IPS DF 6.9 (cell line): ENCODE measurements at places on chromosomes 3 and 15.

DNA sequence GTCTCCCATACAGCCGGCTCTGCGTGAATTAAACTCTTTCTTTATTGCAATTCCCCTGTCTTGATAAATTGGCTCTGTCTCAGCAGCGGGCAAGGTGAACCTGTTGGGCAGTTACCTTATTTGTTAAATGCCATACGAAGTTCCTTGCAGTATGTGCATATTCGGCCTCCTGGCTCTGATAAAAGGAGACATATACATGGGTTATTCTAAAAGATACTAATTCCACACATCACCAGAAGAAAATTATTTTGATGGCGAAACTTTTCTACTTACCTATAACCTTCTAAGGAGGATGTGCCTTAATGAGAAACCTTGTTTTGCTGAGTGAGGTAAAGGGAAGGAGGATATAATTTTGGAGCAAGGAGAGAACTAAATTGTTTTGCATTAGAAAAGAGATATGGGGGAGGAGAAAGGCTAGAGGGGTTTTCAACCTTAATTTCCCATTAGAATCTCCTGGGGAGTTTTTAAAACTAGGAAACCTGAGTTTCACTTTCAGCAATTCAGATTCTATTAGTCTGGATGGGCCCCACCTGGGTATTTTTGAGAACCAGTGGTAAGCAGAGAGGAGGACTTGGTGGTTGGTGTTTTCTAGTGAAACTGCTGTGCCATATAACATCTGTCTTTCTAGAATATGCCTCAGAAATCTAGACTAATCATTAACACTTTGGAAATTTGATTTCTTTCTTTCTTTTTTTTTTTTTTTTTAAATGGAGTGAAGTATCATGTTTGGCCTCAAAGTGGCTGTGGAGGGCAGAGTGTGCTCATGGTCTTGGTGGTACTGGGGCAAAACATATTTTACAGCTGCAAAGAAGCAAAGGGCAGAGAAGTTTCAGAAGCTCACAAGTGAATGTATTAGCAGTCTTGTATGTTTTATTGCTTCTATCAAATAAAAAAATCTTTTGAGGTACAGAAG is 23.0 kb downstream of the NANOGP8 start:
- DNase-seq, result no peak

- no peak for DNase-seq
These were observed 106.1 kb downstream of the EOMES start for GRCh38 chr3:27616031-27616430.

- no peak for DNase-seq
These were observed 139.5 kb downstream of the TBL1XR1 start for GRCh38 chr3:177057768-177058167.

DNA sequence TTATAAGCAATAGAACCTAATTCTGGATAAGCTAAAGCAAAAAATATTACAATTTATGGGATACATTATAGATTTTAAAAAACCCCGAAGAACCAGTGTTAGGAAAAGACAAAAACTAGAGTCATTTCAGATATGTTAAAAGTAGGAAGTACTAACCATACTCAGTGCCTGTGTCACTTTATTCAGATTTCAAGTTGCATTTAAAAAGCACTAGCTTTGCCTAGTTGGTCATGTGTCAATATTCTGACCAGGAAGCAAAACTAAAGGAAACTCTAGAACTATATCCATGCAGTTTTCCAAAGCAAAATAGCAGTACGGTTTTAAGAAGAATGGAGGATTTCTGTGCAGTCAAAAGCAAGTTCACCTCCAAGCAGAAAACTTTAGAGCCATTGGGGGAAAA is 88.4 kb downstream of the RAP2B start:
- no peak for DNase-seq

- no peak for DNase-seq
These were observed 33.6 kb downstream of the KCNMB2 start for GRCh38 chr3:178569826-178570225.

DNA sequence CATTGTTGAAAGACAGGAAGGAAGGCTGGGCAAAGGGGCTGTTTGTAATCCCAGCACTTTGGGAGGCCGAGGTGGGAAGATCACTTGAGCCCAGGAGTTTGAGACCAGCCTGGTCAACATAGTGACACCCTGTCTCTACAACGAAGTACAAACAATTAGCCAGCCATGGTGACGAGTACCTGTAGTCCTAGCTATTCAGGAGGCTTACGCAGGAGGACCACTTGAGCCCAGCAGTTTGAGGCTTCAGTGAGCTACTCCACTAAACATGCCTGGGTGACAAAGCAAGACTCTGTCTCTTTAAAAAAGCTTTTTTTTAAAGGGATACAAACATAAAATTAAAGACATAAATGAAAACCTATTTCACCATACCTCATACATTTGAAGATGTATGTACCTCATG is 11.1 kb downstream of the SERP1 start:
- DNase-seq, result no peak

DNA sequence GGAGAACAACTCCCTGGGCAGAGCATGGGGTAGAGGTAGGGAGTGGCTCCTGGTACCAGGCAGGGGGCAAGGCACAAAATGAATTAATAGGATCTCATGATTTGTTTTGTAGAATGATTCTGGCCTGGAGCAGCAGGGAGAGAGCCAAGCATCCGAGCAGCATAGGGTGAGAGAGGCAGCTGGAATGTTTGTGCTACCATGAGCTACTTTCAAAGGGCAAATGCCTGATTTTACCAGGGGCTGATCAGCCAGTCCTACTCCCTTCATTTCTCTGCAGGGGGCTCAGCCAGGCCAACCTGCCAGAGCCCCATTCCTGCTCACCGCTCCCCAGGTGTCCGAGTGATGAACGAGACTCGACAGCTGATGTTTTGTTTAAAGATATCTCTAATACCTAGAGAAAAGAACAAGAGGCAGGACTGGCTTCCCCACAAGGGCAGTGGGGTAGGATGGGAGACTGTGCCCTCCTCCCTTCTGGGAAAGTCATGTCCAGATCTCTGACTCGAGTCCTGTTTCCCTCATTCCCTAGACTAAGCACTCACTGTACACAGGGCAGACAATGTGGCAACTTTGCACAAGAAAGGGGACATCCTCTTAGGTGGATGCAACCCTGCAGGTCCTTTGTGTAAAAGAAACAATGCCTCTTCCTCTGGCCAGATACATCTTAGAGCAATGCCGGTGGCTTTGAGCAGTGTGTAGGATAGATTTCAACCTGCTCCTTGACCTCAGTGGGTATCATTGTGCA is 12.9 kb downstream of the DUOX2 start:
- DNase-seq, result no peak
